Activated CD4-positive, alpha-beta T cell treated with anti-CD3 and anti-CD28 coated beads, Interleukin-2, amount 10 ng/mL, durations not matched to agents 7 days and 5 days (primary cell): ENCODE measurements at places on chromosomes 6 and 20. TPM values are rescaled to one million over a fixed set of nuclear protein-coding genes. Genes with fewer than 3 reads are reported as not detected.

SLC35F1 gene
- total RNA-seq, result not detected

FRK gene
- 0.02 TPM for total RNA-seq

TRIM15 gene
- total RNA-seq, result not detected

LY6G6C gene
- not detected for total RNA-seq

IL20RA gene
- total RNA-seq, result not detected

SLC22A23 gene
- 1.3 TPM for total RNA-seq

ALDH8A1 gene
- total RNA-seq, result 0.89 TPM

POU3F2 gene
- total RNA-seq, result not detected

GPSM3 gene
- total RNA-seq, result 282 TPM

ZC2HC1B gene
- not detected for total RNA-seq

DNA sequence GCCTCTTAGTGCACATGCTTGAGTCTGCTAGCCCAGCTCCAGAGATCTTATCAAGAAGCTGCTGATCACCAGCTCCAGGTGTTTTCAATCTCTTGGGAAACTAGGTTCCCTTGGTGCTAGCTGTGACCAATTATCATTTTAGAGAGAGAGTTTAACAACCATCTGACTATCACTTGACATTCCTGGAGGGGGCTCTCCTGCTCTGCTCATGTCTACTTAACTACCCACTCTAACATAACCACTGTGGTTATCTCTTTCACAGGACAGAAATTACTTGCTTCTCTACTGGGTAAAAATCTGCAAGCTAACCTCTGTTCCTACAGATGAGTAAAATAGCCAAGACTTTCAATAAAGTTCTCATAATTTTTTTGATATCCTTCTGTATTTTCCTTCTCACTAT is 823.4 kb upstream of the GJE1 start:
- no peak for DNase-seq

DNA sequence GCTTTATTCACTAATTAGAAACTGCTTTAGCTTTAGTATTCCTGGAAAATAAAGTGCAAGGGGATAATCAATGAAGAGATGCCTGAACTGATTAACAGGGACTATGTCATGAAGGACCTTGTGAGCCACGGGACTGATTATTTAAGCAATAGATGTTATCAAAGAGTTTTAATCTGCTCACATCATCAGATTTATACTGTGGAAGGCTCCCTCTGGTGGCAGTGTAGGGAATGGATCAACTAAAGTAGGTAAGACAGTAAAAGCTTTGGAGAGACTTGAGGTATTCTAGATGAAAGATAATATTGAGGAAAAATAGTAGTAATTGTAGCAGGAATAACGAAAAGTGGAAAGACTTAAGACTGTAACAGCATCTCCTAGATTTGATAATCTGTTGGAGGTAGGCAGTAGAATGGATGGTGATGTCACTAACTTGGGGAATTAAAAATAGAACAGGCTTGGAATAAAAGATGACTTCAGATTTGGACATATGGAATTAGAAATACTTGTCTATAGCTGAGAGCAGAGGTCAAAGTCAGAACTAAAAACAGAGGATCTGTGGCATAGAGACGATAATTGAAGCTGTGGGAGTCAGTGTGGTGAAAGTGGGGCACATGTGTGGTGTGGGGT is 80.3 kb upstream of the HTR1E start:
- peak; percentile 46 for DNase-seq

DNA sequence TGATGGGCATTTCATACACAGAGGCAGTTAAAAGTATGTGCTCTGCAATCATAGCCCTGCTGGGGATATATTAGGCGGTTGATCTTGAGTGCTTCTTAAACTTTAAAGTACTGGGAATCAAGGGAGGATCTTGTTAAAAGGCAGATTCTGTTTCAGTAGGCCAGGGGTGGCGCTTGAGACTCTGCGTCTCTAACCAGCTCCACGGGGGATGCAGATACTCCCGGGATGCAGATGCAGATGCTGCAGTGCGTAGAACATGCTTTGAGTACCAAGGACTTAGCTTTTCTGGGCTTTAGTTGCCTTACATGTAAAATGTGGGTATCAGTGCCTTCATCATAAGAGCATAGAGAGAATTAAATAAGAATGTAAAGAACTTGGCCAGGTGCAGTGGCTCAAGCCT is 44.4 kb upstream of the ENPP5 start:
- no peak for DNase-seq

GRCh38 chr6:34538581-34538980 is 17.5 kb downstream of the SPDEF start:
- DNase-seq, result no peak

DNA sequence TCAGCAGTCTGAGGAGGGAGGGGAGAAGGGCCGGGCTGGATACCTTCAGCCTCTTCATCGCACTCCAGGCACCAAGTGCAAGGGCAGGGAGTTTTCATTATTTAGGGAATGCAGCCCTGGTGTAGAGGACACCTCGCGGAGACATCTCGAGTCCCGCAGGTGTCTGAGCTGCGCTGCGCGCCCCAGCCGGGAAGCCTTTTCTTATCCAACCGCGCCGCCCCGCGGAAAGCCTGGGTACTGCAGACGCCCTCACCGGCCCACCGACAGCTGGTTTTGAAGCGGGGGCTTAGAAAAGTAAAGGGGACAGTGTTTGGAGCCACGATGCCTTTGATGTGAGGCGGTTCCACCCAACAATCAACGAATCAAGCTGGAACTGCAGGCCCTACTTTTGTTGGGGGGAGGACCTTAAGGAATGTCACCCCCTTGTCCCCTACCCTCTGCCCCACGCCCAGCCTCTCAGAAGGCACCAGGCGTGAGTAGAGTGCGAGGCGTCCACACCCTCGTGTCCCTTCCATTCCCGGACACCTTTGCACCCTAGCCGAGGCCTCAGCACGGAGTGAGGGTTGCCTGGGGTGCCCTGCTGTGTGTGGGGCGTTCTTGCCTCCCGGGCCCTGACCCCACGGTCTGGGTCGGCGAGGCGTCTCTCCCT is 8.6 kb downstream of the NKX2-2 start:
- DNase-seq, result peak; percentile 74

DNA sequence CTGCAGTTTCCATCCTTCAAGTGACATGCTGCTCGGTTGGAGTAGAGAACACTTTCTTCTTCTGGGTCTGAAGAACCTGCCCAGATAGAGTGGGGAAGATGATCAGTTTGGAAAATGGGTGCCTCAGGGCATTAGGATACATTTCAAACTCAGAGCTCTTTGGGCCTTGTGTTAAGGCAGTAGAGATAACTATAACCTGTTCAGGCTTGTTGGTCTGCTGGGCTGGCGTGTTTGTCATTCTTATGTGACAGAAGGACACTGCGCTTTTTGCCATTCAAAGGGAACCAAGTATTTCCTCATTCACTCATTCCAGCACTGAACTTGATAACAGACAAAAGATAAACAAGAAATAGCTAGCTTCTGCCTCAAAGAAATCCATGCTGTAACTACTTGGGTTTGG is 3.8 kb downstream of the TOMM34 start:
- no peak for DNase-seq

DNA sequence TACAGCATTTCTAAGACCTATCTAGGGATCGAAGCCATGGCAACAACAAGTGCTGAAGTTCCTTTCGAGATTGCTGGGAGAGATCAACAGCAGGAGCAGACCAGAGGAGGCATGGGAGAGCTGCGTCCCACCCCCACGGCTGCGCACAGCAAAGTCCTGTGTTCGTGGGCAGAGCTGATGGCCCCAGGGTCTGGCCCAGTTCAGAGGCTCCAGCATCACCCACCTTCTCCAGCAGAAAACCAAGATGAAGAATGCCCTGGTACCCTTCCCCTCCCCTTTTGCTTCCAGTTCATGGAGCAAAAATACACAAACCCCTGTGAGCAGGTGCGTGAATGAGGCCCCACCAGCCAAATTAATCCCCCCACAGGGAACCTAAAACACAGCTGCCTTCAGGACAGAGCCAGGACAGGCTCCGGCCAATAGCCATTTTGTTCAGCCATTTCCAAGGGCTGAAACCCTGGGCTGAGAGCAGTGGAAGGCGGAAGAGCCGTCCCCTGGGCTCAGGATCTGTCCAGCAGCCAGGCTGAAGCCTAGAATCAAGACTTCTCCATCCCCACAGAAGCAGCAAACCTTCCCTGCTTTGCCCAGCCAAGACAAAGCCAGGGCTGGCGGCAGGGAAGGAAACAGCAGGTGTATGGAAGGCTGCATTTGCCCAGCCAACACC is 102.8 kb downstream of the PREX1 start:
- no peak for DNase-seq

GRCh38 chr6:14582749-14583148 is 465.2 kb downstream of the CD83 start:
- DNase-seq, result no peak

GRCh38 chr6:42819803-42820511 is 38.1 kb downstream of the BICRAL start:
- DNase-seq, result peak; percentile 22

DNA sequence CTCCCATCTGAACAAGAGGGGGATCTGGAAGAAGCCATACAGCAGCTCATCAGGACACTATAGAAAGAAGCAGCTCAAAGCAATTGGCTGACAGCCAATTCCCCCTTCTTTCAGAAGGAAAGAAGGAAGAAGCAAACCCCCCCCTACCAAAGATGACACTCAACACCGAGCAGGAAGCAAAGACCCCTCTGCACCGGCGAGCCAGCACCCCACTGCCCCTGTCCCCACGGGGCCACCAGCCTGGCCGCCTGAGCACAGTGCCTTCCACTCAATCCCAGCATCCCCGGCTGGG is 1.2 kb downstream of the REM1 start:
- DNase-seq, result no peak

- DNase-seq, result no peak
These were observed 220.8 kb downstream of the PREX1 start for GRCh38 chr20:48606841-48607543.

- no peak for DNase-seq
These were observed 35.9 kb upstream of the MYLIP start for GRCh38 chr6:16092990-16093389.

DNA sequence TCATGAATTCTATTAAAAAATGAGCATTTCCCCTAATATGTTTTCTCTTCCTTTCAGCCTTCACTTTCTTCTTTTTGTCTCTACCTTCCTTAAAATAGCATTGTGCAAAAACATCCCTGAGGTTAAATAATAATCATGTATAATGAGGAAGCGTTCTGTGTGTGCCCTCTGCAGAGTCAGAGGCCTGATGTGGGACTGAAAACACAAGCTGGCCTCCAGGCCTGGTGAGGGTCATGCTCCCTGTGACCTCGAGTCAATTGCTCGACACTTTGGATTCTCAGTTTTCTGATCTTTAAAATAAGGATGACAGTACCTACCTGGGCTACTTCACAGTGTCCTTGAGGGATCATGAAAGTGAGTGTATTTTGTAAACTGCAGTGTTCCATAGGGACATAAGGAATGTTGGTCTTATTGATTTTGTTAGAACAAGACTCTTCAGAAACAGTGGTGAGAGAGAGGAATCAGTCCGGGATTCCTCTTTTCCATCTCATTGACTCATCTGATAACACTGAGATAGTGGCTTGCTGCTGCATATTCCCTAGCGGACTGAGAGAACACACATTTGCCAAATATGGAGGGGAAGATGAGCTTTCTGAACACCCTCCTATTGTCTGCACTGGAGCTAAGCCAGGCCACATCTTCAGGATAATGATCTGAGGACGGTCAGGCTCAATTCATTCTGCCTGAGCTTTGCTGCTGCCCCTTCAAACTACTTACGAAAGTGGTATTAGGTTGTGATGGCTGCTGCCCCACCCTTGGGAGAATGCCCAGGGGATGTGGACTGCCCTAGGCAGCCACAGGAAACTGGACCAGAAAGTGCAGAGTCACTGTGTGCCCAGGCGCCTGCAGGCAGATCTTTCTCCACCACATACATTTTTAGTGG is 39.6 kb upstream of the PDE7B start:
- no peak for DNase-seq

DNA sequence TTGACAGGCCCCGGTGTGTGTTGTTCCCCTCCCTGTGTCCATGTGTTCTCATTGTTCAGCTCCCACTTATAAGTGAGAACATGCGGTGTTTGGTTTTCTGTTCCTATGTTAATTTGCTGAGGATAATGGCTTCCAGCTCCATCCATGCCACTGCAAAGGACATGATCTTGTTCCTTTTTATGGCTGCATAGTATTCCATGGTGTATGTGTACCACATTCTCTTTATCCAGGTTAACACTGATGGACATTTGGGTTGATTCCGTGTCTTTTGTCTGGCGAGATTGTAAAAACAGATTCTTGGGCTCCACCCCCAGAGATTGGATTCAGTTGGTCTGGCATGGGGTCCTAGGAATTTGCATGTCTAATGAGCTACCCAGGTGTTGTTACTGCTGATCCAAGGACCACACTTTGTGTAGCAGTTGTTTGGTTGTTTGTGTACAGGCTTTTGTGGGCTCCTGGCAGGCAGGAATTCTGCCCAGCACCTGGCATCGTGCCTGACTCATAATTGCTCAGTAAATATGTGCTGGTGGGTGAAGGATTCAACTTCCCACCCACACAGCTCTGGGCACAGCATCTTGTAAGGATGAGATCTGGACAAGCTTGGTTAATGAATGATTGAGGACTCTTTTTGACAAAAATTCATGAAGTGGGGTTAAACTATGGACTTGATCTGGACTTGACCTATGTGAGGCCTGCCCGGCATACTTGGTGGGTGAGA is 5.2 kb downstream of the TOX2 start:
- no peak for DNase-seq

DNA sequence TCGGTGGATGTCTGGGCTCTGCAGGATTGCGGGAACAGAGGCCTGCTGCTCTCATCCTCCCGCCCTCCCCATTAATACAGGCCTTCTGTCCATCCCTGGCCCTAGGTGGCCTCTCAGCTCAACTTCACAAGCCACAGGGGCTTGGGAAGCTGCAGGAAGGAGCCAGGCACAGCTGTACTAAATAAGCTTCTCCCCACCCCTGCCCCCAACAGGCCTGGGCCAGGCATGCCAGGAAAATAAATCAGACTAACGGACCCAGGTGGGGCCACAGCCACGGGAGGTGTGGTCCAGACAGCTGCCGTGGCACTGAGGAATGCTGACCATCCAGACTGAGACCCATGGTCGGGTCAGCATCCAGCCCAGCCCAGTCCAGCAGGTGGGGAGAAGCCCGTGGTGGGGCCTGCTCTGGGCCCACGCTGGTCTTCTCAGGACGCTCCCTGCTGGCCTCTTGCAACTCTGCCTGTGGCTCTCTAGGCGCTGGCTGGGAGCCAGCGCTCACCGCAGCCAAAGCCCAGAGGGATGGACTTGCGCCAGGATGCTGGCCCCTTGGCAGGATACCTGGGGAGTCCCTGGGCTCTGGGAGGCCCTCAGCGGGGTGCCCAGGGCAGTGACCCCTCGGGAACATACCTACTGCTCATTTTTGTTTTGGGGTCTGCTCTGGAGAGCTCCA is 8.6 kb upstream of the YTHDF1 start:
- no peak for DNase-seq

GRCh38 chr6:142926494-142927270 is 18.3 kb downstream of the HIVEP2 start:
- peak; percentile 85 for DNase-seq

- no peak for DNase-seq
These were observed 179.6 kb downstream of the UST start for GRCh38 chr6:148926478-148926877.

GRCh38 chr6:112701201-112701600 is 354.1 kb downstream of the RFPL4B start:
- no peak for DNase-seq

GRCh38 chr6:53887316-53887715 is 92.5 kb downstream of the LRRC1 start:
- DNase-seq, result no peak

- DNase-seq, result no peak
These were observed 8.0 kb upstream of the KCNK16 start for GRCh38 chr6:39330476-39330875.

GRCh38 chr6:107323133-107323785 is 136.1 kb downstream of the PDSS2 start:
- no peak for DNase-seq
